A172 (cell line): ENCODE measurements at places on chromosomes 2 and 18.

DNA sequence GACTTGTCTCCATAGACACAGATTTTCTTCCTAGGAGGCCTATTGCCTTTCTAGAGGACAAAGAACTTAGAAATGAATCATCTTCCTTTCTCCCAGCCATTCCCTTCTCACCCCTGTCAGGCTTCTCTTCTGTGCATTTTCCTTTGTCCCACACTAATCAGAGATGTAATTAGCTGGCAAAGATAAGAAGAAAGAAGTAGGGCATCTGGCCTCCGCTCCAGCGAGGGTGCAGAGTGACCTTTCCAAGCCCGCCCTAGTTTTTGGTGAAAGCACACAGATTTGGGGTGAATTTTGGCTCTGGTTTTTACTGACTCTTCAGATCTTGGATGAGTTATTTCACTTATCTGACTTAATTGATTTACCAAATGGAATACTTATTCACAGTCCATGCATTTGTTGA, 626.5 kb downstream of the ZEB2 start:
- no peak for DNase-seq

GRCh38 chr2:60158262-60158661, 395.2 kb downstream of the BCL11A start:
- no peak for DNase-seq

DNA sequence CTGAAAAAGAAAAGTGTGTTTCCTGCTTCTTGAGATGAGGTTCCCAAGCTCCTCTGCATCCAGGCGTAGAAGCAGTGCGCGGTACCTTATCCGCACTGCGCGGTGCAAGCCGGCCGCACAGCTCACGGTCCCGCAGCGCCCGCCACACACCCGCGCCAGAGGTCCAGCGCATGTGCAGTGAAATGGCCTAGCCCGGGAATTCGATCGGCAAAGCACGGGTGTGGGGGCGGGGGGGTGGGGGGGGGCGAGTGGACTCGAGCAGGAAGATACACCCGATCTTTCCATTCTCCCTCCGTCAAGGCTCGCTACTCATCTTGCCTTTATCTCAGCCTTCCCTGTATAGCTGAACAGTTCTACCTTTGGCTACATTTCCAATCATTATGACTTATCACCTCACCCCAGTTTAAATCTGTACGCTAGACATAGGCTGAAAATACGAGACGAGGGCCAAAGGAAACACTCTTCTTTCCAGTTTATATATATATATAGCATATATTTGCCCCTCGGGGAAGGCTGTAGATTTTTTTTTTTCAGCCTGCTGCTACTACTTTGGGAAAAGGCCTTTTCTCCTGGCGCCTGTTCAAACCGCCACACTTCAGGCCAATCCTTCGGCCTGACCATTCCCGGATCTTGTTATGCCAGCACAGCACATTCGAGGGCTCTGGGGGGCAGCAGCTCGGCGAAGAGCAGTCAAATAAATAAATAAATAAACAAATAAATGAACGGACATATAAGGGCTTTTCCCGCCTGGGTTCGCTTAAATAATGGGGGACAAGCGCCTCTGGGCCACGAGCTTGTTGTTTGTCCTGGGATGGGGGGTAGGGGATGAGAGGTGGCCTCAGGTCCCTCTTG, 10.4 kb downstream of the HOXD8 start:
- DNase-seq: no peak

DNA sequence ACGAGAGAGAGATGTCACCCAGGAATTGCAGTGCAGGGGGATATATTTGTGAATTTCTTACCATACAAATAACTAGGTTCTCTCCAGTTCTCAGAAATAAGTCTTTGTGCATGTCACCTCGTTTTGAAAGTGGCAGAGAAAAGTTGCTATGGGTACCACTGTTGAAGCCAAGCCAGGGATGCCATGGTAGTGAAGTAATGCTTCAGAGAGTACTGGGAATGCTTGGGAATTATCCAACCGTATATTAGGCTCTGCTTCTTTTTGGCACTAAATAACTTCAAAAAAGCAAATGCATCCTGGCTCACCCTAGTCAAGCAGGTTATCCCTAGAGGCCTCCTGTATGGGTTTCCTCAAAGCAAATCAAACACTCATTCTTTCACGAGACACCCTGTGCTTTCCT, 50.7 kb upstream of the DDX18 start:
- DNase-seq: no peak

- peak; percentile 84 for DNase-seq
These were observed 9.3 kb upstream of the TBC1D8 start for GRCh38 chr2:101160454-101160853.

DNA sequence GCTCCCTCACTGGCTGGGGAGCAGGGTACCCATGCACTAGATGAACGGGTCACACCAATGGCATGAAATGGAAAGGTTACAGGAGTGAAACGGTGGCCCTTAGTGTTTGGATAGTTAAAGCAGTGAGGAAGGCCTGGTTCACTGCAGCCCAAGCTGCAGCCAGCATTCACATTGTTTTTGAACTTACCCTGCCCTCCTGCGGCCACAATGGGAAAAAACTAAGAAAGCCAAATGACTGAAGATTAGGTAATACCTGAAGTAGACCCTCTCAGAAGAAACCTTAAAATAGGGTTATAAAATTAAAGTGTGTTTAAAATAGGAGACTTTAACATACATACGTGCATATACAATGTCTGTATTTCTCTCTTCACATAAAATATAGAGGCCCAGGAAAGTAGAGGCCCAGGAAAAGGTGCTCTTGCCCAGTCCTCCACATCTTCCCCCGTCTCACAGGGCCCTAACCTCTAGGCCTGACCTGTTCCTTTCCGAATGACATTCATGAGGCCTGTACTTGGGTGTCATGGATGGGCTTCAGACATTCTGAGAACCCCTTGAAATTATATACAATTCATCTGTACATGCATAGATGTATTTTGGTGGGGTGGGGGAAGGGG, 33.3 kb downstream of the DOK1 start:
- DNase-seq: peak; percentile 70

DNA sequence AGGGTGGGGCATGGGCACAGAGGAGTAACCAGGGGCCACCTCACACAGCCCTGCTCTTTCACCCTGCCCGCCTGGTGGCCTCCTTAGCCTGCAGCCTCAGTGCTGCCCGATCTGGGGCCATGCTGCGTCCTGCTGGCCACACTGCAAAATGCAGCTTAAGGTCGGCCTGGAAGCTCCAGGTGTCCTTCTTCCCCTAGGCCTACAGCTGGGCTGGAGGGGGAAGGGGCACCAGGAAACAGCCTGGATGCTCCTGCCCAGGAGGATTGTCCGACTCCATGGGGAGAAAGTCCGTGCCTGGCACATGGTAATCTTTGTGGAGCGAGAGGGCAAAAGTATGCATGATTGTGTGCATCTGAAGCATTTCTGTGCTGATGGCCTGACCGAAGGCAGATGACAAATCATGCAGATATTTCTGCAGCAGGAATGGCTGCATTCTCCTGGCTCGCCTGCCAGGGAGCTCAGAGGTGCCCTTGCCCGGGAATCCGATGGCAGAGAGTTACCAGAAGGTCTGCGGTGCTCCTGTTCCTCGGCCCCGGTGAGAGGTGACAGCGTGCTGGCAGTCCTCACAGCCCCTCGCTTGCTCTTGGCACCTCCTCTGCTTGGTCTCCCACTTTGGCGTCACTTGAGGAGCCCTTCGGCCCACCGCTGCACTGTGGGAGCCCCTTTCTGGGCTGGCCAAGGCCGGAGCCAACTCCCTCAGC, 12.8 kb upstream of the ALPP start:
- DNase-seq: peak; percentile 63

GRCh38 chr2:234425639-234426603, 71.0 kb downstream of the ARL4C start:
- peak; percentile 88 for DNase-seq

DNA sequence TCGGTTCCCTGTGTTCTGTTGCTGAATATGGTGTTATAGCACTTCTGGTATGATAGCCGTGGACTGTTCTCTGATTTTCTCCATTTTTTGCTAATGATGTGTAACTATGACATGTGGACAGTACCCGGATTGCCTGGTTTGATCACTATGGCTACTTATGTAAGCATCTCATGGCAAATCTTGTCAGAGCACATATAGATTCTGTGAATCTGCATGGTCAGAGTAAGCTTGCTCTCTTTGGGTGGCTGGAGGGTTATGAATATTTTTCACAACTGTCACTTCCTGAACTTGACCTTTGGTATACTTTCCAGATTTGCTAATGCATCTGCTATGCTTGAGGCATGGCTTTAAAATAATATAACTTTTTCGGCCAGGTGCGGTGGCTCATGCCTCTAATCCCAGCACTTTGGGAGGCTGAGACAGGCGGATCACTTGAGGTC, 36.8 kb upstream of the ATP8B1 start:
- DNase-seq: peak; percentile 42

DNA sequence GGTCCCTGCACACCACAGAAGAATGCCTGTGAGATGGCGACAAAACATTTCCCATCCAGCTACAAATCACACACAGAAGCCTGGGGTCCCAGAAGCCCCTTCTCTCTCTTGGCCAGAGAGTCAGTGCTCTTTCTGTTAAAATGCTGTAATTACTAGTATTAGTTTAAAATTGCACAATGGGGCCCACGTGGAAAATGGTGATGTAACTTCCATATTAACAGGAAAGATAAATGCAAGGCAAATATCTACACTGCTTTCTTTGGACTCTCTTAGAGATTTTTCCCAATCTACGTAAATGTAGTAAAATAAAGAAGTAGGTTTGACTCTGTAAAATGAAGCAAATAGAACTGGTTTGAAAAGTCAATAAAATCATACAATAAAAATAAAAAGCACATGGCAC, 113.9 kb upstream of the TFCP2L1 start:
- no peak for DNase-seq

GRCh38 chr2:222707689-222708273, 36.3 kb downstream of the MOGAT1 start:
- DNase-seq: peak; percentile 39

DNA sequence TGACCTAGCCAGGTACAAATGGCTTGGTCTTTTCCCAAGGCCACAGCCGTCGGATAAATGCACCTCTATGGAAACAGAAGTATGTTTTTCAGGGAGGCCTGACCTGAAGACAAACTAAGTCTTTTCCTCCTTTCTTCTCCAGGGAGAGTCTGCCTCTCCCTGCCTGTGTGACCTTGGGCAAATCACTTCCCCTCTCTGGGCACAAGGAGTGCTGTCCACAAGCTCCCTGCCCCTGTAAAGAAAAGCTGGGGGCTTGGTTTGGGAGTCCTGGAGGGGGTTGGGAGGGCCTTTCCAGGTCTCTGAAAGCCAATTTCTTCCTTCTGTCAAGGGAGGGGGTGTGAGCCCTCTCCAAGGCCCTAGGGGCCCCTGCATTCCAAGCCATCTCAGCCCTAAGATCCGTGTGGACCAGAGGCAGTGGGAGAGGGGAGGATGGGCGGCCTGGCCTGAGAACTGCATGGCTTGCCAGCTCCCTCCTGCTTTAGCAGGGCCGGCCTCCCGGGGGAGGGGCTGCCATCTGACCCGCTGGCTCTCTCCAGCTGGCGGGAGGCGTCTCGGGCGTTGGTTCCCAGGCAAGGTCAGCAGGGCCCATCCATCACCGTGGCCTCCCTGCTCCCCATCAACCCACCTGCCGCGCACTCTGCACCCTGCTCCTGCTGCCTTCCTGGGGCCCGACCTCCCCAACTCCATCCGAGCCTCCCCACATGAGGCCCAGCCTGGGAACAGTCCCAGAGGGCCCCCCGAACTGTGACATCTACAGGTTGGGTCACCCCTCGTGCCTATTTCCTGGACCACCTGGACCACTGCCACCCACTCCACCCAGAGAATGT, 61.4 kb downstream of the SMAD7 start:
- DNase-seq: no peak

DNA sequence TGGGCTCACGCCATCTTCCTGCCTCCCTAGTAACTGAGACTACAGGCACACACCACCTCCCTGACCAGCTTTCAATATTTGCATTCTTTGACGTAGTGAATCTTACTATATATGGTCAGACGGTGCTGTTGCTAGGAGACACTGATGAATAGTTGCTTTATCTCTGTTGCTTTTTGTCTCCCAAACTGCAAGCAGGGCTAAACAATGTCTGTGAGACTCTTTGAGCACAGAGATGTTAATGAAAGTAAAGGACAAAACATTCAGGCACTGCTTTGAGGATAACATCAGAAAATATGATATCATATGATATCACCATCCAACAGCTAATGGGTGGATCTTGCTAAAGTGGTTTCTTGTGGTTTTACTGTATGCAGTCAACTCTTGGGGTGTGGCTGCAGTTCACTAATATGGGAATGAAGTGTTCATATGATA, 43.0 kb downstream of the EMILIN2 start:
- peak; percentile 27 for DNase-seq

- DNase-seq: no peak
These were observed 11.4 kb downstream of the SIX3 start for GRCh38 chr2:44952806-44953498.

GRCh38 chr2:210555555-210555954, 844 bp upstream of the CPS1 start:
- DNase-seq: no peak

DNA sequence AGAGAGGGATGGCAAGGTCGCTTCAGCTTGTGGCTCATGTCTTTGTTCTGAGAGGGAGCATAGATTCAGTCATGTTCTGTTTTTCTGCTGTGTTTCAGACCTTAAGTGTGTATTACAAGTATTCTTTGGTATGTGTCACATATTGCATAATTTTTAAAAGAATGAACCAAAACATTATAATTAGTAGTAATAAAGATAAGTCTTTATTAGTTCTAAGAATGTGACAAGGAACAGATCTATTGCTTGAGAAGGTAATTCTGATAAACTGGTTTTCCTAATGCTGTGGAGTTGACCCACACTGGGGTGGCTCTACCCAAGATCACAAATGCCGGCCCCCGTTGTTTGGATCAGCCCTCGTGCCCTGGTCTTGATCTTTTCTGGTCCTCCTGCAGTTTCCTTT, 124.3 kb upstream of the FOSL2 start:
- no peak for DNase-seq

DNA sequence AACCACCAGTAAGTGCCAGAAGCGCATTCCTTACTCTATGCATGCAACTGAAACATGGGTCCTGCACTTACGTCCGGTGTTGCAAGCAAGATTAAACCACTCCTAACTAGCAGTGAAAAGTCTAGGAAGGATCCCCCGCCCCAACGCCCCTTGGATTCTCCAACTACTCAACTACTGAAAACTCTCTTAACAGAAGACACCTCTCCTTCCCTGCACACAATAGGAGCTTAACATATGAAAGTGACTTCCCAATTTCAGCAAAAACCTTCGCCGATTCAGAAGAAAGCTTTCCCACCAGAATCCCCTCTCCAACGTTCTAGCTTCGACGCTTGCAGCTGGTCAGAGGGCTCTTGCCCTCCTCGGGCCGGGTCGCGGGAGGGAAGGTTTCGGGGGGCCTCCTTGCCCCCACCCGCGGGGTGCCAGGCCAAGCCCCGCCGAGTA, 578 bp downstream of the IWS1 start:
- DNase-seq: peak; percentile 60

GRCh38 chr2:26993768-26994167, 23.3 kb downstream of the MAPRE3 start:
- DNase-seq: no peak

GRCh38 chr18:73270920-73271634, 403.3 kb upstream of the NETO1 start:
- no peak for DNase-seq

DNA sequence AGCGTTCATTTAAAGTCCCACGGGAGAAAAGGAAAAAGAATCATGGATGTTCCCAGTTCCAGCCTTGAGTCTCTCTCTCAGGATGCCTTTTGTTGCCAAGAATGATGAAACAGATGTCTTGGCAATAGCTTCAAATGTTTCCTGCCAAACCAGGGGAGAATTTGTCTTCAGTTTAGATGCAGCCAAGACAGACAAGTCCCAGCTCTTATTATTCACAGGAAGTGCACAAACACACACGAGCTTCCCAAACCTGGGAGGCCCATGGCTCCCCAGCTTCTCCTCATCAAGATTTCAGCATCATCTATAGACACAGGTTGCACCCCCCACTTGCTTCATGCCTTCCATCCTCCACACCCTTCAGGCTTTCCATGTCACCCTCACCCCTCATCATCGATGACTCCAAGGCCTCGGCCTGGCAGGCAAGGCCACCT, 45.9 kb downstream of the HS1BP3 start:
- no peak for DNase-seq
